Lung (tissue), 17 donors: ENCODE measurements at places on chromosomes 3 and 15. TPM values are rescaled to one million over a fixed set of nuclear protein-coding genes. Genes with fewer than 3 reads are reported as not detected.

GRCh38 chr3:179450901-179451264 is 387 bp downstream of the GNB4 start:
- DNase-seq = peak; percentile 83

DNA sequence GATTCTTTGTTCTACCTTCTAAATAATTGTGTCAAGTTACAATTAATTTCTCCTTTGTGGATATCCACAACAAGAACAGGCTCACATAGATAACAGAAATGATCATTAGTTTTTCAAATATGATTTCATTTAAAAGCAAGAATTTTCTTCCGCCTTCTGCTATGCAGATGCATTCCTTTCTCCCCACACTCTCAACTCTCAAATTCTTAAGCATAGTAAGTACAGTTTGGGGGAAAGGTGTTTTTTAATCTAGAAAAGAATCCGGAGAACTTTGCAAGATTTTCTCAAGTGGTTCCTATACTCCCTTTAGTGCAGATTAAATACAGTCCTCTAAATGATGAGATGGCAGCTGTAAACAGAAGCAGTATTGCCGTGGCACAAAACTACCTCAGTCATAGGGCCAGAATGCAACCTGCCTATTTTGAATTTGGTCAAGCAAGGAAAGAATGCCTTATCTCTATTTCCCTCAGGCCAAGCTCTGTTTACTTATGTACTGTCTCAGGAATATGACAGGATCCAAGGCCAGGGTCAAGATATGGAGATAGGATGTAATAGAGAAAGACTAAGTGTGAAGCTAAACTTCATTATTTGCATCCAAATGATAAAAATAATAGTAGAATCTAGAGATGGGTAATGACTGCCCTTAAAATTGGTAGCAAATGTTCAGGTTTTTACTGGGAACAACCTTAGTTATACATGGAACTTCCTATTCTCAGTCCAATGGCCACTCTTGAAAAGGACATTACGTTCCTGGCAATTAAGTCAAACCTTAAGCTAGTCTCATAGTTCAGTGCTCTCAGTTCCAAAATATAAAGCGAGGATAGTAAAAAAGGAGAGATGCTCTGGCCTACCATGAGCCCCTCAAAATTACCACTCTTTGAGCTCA is 77.3 kb upstream of the PHLDB2 start:
- DNase-seq = no peak

GRCh38 chr3:108552267-108553159 is 36.7 kb downstream of the CIP2A start:
- peak; percentile 78 for DNase-seq

DNA sequence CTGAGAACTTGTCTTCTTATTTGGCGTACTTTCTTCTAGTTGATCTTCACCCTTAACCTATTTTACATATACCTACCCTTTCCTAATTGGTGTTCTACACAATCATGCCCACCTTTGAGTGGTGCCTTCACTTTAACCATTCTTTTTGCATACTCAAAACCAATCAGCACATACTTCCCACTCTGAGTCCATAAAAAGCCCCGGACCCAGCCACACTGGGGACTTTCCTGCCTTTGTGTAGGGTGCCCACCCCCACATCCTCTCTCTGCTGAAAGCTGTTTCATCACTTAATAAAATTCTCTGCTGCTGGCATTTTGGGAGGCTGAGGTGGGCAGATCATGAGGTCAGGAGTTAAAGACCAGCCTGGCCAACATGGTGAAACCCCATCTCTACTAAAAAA is 15.9 kb upstream of the CHST2 start:
- DNase-seq = no peak

DNA sequence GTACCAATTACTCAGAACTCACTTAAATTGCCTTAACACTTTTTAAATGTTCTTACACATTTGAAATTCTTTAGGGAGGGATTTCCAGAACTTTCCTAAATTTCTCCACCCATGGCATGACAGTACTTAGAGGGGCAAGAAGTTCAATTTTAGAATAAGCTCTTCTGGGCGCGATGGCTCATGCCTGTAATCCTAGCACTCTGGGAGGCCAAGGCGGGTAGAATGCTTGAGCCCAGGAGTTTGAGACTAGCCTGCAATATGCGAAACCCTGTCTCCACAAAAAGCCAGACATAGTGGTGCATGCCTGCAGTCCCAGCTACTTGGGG is 10.6 kb downstream of the FAM131A start:
- no peak for DNase-seq

GRCh38 chr3:123749711-123750110 is 134.4 kb downstream of the MYLK start:
- no peak for DNase-seq

DNA sequence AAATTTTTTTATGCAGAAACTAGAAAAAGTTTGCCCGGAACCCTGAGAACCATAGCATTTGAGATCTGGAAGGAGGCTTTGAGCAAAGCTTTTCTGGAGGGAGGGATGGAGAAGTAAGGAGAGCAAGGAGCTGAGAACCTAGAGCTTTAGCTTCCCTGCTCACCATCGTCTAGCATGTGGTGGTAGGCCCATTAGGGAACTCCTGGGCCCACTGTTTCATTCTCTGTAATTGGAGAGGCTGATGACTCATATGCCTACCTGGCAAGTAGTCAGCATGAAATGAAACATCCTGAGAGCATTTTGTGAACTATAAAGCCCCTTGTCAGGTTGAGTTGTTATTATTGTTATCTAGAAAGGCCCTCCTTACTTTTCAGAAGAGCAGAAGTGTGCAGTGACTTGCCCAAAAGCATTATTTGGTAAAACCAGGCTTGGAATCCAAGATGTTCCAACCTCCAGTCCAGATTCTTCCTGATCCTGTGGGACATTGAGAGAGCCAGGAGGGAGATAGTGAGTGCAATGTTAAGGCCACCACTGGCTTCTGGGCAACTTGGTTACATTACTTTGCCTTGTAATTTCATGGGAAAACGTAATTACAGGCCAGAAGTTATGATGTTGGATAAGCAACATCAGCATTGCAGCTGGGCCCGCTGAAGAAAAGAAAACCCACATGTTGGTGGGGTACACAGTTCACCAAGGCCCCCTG is 104.5 kb upstream of the BFSP2 start:
- DNase-seq = no peak

DNA sequence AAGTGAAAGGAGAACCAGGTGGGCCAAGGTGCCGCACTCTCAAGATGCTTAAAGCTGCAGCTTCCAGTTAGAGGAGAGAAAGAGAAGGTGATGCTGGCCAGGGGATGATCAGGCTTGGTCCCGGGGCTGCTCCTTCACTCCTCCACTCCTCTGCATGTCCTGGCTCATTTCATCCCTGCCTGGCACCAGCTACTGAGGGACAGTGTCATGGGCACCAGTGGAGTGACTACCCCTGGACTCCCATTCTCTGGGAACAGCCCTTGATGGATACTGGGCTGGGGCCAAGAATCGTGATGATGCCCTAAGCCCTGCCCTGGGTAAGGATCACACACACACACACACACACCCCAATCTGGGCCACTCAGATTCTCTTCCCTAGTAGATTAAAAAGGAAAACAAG is 243.7 kb downstream of the UACA start:
- no peak for DNase-seq

DNA sequence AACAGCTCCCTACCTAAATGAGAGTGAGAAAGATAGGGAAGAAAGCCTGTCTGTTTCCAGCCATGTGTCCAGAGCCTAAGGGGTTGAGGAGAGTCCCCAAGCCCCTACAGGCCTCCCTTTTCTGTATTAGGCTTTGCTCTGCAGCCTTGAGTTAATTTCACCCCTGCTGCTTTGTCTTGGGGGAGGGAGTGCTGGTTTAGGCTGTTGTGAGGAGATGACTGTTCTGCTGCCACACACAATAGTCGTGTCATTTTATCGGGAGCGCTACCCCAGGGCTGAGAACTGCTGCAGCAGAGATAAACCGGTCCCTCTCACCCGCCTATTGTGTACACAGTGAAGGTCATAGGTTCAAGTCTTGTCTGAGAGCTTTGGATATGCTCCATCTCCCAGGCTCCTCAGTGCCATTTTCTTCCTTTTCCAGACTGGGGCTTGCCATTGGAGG is 1.4 kb downstream of the ZNF609 start:
- no peak for DNase-seq

DNA sequence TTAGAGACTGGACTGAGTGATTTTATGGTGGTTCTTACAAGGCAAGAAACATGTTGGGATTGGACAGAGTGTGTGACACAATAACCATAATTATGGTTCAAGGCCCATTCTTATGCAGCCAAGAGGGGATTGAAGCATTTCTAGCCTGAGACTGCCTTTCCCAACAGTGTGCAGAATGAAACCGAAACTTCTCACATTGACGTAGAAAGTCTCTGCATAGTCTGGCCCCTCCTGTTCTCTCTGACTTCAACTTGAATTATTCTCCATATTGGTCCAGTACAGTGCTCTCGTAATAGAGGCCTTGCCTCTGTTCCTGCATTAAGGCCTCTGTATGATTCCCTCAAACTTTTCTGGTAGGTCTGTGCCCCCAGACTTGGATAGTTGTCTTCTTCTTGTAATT is 138.3 kb downstream of the DIPK2A start:
- no peak for DNase-seq

GRCh38 chr3:26406636-26407035 is 215.9 kb upstream of the LRRC3B start:
- DNase-seq = no peak

- peak; percentile 57 for DNase-seq
Observed at GRCh38 chr3:11465744-11466616, 177.7 kb downstream of the VGLL4 start.

DNA sequence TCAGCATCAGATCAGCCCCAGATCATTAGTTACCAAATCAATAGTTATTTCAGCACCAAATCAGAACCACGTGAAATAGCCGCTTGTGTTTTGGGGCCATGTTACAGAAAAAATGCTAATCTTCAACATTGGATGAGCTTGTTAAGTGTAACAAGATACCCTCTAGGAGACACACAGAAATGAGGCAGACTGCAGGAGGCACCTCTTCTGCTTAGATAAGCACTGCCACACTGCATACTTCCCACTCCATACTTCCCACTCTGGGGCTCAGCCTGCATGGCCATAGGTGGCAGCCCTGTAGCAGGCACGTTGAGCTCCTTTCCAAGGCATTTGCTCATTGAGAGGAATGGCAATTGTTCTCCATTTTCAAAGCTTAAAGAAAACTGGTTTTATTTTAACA is 73.3 kb downstream of the CHCHD6 start:
- no peak for DNase-seq

DNA sequence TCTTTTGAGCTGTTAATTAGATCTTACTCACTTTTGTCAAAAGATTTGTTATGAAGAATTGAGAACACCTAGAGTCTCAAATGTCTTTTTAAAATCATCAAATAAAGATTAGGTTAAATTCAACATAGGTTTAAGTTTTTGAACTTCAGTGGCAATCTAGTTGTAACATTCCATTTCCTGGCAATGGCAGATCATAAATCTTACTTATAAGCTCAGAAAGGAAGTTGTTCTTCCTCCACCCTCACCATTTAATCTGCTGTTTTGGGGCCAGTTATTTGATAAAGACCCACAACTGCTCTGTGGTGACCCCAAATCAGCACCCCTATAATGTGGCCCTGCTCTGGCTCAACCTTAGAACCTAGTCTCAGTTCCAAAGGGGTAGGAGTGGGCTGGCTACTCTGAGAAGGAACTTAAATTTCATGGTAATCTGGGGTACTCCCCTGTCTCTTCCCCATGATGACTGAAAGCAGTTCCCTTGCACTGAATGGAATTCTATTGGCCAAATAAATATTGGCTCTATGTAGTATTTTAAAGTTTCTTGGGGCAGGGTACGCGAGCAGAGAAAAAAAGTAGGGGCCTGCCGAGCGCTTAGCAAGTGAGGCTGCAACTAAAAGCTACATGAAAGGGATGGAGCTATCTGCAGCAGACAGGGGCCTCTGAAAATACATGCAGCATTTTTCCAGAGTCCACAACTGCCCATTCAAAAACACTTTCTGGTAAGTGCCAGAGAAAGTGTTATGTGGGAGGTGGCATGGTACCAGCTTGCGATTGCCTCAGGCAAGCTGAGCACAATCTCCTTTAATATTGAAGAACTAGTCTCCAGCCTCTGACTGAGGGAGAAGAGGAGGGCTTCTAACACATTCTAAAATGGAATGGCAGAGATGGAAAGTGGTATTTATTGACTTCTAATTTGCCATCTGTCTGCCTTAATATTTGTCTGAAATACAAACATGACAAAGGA is 103.6 kb upstream of the RASGRP1 start:
- no peak for DNase-seq

DNA sequence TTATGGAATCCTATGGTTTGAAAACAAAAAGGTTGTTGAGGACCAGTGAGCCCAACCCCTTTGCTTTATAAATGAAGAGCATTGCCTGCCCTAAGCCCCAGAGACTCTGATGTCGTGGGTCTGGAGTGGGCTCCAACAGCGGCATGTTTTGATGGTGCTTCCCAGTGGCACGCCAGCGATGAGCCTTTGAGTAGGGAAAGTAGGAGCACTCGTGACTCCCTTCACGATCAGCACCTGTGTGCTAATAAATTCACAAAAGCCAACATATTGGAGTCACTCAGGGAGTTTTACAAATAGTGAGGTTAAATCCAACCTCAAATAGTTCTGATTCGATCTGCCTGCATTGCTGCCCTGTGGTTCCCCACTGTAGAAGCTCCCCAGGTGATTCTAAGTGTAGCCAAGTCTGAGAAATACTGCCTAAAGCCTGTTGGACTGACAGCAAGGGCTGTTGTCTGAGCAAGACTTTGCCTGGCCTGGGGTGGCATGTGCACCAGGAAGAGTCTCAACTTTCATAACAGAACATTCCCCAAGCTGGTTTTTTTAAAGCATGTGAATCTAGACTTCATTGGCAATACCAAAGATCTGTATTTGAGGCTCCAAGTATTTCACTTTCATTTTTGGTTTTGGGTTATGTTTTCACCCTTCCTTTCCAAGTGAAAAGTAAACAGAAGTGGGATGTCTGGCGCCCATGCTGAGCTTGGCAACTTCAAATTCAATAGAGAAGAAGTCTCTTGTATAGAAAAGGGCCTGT is 9.9 kb downstream of the CCR5 start:
- peak; percentile 73 for DNase-seq

- no peak for DNase-seq
Observed at GRCh38 chr15:81062937-81063336, 62.2 kb downstream of the TLNRD1 start.

- DNase-seq = no peak
Observed at GRCh38 chr3:179921500-179921899, 115.2 kb downstream of the PEX5L start.

DNA sequence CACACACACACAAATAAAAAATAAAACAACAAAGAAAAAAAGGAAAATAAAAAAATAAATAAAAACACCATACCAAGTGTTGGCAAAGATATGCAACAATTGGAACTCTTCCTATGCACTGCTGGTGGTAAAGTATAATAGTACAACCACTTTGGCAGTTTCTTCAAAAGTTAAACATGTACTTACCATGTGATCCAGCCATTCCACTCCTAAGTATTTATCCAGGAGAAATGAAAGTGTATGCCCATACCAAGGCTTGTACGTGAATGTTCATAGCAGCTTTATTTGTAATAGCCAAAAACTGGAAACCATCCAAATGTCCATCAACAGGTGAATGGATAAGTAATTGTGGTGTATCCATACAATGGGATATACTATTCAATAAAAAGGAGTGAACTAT is 17.0 kb downstream of the WDR93 start:
- peak; percentile 37 for DNase-seq

LMOD3 gene
- total RNA-seq = 0.12 TPM

SI gene
- total RNA-seq = not detected

TMIE gene
- 0.63 TPM for total RNA-seq

RUBCN gene
- 34.1 TPM for total RNA-seq

KIF7 gene
- total RNA-seq = 3.5 TPM

AADACL2 gene
- not detected for total RNA-seq

GNAT1 gene
- not detected for total RNA-seq

CAV3 gene
- not detected for total RNA-seq
